ENCODE measurements at places on chromosomes 2 and 18. TPM values are rescaled to one million over a fixed set of nuclear protein-coding genes. Genes with fewer than 3 reads are reported as not detected.

CNTNAP5 gene
- not detected for total RNA-seq

DNA sequence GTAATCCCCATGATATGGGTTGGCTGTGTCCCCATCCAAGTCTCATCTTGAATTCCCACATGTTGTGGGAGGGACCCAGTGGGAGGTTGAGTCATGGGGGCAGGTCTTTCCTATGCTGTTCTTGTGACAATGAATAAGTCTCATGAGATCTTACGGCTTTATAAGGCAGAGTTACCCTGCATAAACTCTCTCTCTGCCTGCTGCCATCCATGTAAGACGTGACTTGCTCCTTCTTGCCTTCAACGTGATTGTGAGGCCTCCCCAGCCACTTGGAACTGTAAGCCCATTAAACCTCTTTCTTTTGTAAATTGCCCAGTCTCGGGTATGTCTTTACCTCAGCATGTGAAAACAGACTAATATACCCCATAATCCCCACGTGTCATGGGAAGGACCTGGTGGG is 61.9 kb upstream of the LDAH start:
- no peak for DNase-seq

DNA sequence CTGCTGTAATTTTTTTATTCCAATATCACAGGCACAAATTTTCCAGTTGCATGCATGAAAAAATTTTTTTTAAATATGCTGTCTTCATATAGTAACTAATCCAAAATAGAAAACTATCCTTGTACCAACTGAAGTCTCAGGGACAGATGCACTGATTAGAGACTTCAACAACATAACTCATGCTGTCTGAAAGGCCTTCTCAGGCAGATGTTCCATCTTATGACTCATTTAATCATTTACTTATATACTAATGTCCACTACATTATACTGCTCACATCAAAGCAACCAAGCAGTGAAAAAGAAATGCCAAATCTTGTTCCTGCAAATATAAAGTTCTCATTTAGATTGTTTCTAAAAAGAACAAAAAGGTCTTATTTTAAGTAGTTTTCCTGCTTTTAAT is 53.1 kb downstream of the OLA1 start:
- DNase-seq: no peak

DNA sequence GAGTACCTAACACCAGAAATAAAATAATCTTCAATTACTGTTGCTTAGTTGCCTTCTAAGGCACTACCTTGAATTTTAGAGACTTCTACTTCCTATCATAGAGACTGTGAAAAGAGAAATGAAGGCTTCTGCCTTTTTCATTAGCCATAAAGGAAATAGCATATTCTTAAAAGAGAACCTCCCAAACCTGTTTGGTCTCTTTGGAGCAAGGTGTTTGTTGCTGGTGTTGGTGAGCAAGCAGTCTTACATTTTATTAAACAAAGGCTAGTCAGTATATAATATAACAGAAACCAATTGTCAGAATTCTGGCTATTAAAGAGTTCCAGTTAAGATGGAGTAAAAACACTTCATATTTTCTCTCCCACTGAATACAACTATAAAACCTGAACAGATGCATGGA is 116.4 kb downstream of the TAF4B start:
- no peak for DNase-seq

- DNase-seq: no peak
Measured at GRCh38 chr2:225488743-225489142, 89.2 kb downstream of the NYAP2 start.

DNA sequence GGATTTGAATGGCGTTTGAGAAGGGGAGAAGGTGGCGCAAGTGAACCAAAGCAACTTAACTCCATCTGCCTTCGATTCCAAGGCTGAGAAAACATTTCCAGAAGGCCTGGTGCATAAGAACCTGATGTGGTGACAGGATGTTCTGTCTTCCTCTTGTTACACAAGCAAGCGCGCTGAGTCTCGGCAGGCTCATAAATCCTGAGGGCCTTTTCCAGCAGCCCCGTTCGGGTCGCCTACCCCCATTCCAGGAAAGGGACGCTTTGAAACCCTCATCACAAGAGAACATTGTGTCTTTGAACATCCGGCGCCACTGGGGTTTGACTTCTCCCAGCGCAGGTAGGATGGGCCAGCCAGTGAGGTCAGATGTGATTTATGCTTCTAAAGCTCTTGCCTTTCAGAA is 403.5 kb downstream of the SETBP1 start:
- no peak for DNase-seq
